T-helper 1 cell treated with Interleukin-12 subunit alpha and Interleukin-12 subunit beta and Interleukin-4 antibody, amounts not matched to agents 30 ng/mL and 1 ng/mL, for 36 hours (primary cell): ENCODE measurements at places on chromosomes 2 and 18. TPM values are rescaled to one million over a fixed set of nuclear protein-coding genes. Genes with fewer than 3 reads are reported as not detected.

Gene POTEC
- total RNA-seq: not detected in 2 replicates

Gene BMP10
- total RNA-seq: 0.27 TPM in 1 of 2 replicates, not detected in the other

Gene ATOH8
- total RNA-seq: 1.8 and 2.1 TPM in 2 replicates

Gene PSMA8
- total RNA-seq: 0.25 and 0.27 TPM in 2 replicates

Gene ANKRD30B
- not detected in 2 replicates for total RNA-seq

Gene MEP1B
- 0.10 TPM in 1 of 2 replicates, not detected in the other for total RNA-seq

Gene TUBA4B
- total RNA-seq: 0.17 TPM in 1 of 2 replicates, not detected in the other

Gene SALL3
- not detected in 2 replicates for total RNA-seq

Gene UBXN2A
- 9.7 and 11.6 TPM in 2 replicates for total RNA-seq

Gene MC4R
- not detected in 2 replicates for total RNA-seq

Gene STAT4
- total RNA-seq: 89.9 and 95.0 TPM in 2 replicates

Gene GRHL1
- total RNA-seq: 1.1 and 1.8 TPM in 2 replicates

Gene NRP2
- 11.1 and 11.4 TPM in 2 replicates for total RNA-seq

Gene CCDC68
- not detected in 2 replicates for total RNA-seq

Gene TDRD15
- not detected in 2 replicates for total RNA-seq

Gene GPR45
- total RNA-seq: not detected in 2 replicates

Gene UBE2F
- total RNA-seq: 76.0 and 79.1 TPM in 2 replicates

Gene GREB1L
- not detected in 2 replicates for total RNA-seq

Gene ABCG8
- not detected in 2 replicates for total RNA-seq

Gene DTNA
- 0.05 and 0.24 TPM in 2 replicates for total RNA-seq

Gene SP110
- 152 and 167 TPM in 2 replicates for total RNA-seq
